ENCODE measurements at places on chromosomes 7 and 10.
A peak's percentile ranks its signal among the peaks of the same experiment; 100 is the strongest.

DNA sequence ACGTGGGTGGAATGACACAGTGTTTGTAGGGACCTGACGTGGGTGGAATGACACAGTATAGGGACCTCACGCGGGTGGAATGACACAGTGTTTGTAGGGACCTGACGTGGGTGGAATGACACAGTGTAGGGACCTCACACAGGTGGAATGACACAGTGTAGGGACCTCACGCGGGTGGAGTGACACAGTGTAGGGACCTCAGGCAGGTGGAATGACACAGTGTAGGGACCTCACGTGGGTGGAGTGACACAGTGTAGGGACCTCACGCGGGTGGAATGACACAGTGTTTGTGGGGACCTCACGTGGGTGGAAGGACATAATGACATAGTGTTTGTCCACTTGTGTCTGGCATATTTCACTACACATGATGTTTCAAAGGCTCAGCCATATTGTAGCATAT is 19.3 kb downstream of the PPP2R2D start:
- DNase-seq, result no peak

- no peak for DNase-seq
Observed at GRCh38 chr10:71277914-71278665, 41.0 kb upstream of the SLC29A3 start.

DNA sequence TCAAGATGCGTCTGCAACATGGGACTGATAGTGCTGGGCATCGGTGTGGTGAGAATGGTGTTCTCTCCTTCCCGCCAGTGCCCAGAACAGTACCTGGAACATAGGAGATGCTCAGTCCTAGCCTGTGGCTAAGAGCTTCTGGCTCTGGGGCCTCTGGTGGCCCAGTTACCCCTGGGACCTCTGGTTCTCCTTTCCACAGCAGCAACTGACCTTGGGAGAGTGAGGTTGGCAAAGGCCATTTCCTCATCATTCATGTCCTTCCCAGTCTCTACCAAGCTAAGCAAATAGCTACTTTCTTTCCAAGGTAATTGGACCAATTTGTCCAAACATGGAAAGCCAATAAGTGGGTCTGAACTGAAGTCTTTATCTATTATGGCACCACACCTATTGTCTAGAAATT is 11.6 kb upstream of the GOLGA7B start:
- no peak for DNase-seq

GRCh38 chr10:47039562-47039913 is 128.3 kb downstream of the PTPN20 start:
- no peak for DNase-seq

DNA sequence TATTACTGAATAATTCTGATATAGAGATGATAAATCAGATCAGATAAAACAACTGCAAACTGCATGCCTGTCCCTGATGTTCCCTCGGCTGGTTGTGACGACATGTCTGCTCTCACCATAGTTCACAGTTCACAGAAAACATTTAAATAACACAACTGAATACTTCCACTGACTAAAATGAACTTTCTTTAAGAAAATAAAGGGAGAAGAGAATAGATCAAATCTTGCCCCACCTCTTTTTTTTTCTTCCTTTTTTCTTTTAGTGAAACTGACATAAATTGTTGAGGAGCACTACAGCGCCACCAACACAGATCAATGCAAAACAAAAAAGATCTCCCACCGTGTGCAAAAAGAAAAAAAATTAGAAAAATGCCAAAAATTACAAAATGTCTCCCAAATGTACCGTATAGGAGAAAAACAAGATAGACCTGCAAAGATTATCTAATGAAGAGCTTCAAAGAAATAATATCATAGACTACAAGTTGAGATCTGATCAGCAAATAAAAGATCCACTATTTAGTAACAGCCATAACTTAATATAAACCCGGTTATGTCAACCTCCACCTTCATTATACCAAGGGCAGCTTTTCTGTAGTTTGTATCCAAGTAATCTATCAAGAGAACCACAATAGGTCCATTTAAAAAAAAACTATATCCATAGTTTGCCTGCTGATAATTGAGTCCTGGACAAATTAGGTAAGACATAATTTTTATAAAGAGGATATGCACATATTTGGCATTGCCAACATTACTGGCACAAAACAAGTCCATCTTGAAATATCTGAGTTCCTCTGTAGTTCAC is 30.7 kb upstream of the EPC1 start:
- DNase-seq, result peak; percentile 59

- DNase-seq, result no peak
Observed at GRCh38 chr10:54125098-54125747, 675.8 kb downstream of the PCDH15 start.

Data from lung (tissue), 17 donors.